NCI-H2107 (cell line): ENCODE measurements at places on chromosomes 7 and 10.

DNA sequence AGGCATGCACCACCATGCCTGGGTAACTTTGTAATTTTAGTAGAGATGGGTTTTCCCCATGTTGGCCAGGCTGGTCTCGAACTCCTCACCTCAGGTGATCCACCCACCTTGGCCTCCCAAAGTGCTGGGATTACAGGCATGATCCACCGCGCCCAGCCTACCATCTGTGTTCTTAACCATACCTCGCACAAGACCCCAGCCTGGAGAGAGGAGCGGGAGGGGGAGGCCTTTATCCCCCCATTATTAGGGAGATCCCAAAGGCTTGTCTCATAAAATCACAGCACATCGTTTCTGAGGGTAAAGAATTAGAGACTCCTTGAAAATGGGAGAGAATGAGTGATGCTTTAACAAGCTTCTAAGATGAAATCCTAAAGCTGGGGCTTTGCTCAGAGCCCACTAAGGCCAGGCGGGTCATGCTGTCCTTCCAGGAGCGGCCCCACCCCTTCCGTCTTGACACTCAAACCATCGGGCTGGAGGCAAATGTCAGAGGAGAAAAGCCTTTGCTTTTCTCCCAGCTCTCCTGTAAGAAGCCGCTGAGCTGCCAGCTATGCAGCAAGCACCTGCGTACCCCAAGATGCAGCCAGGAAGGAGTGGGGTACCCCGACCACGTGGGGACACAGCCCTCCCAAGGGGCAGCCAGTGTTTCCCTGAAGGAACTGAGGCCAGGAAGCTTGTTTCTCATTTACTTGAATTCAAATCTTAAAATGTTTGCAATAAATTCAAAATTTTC is 339.7 kb downstream of the PTPRN2 start:
- no peak for DNase-seq

DNA sequence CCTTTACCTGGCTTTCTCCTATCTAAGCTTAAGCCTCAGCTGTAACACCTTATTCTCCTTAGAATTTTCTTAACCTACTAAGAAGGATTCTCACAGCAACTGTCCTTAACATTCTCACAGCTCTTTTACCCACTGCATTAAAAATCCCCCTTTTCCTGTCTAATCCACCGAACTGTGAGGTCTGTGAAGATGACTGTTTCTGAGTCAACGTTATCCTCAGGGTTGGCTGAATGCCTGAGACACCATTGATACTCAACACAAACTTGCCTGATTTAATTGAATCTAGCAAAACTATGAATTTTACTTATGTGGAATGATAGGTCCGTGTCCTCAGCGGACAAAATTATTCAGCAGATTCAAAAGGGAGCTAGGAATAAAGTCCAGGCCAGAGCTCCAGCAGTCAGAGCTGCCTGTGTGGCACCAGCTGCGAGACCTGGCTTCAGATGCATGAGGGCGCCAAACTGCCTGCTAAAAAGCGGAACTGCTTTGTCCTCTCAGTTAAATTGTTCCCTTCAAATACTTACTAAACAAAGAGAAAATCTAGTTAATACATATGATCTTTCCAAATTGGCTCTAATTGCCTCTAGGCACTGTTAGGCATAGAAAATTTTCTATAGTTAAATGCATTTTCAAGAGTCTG is 33.4 kb upstream of the VWDE start:
- peak; percentile 47 for DNase-seq

DNA sequence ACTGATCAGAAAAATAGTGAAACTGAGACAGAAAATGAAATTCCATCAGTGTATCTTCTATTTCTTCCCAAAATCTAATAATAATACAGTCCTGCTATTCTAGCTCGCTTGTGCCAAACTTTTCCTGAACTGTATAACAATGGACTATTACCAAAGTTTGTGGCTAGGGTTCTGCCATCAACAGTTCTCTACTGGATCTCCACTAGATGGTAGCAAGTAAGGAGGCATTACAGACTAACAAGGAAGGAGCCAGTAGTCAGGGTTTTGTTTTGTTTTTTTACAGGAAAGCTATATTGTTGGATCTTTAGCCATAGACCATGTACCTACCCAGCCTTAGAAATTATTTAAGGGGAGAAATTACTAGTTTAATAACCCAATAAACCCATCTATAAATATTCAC is 10.8 kb downstream of the MTERF1 start:
- DNase-seq = no peak

DNA sequence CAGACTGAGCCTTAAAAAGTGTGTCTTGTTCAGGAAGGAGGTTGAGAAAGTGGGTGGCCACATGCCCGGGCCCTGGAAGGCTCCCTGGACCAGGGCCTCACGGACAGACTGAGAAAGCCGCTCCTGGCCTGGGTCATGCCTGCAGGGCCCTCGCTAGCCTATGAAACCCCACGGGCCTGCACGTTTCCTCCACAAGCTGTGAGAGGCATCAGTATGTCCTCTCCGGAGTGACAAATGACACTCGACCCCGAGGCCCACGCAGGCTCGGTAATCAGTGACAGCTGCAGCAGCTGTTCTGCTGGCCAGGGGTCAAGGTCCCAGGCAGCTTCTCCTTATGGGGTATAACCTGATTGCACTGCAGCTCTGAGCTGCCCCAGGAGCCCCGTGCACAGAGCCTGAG is 47.6 kb downstream of the ASB13 start:
- DNase-seq = no peak

GRCh38 chr7:26688936-26689506 is 175.4 kb downstream of the SKAP2 start:
- DNase-seq = no peak

- DNase-seq = no peak
Observed at GRCh38 chr7:27992755-27993493, 187.7 kb downstream of the JAZF1 start.

DNA sequence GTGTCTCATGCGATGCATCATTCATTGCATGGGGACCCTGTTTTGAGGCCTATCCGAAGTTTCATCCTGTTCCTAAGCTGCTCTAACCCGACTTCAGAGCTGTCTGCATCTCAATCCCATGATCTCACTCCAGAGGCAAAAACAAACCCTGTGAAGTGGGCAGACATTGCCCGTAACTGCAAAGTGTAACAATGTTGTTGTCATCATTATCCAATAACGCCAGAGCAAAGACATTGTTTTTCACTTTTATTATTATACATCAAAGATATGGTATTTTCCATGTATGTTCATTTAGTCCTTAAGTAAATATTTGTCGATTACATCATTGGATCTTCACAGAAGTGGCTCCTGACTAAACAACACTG is 246.7 kb downstream of the KLF6 start:
- no peak for DNase-seq
